Islet precursor cell (in vitro differentiated cells): ENCODE measurements at places on chromosomes 13 and 19.

- no peak for DNase-seq
Measured at GRCh38 chr19:19642506-19643157, 825 bp downstream of the GMIP start.

DNA sequence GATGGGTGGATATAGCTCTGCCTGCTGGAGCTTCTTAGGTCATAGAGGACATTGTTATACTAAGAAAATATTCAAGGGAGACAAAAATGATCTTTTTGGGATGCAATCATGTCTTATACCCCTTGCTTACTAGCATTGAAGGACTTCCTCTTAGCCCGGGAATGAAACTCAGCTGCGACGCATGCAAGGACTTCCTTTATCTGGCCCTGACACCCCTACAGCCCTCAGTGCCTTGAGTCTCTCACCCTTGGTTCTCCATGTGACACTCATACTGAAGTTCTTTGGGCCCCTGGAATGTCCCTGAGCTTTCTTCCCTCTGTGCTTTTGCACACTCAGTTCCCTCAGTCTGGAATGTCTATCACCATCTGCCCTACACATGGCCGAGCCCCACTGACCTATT, 72.5 kb upstream of the MTIF3 start:
- DNase-seq = peak; percentile 22

- no peak for DNase-seq
Measured at GRCh38 chr19:5445071-5445470, 10.1 kb upstream of the ZNRF4 start.

DNA sequence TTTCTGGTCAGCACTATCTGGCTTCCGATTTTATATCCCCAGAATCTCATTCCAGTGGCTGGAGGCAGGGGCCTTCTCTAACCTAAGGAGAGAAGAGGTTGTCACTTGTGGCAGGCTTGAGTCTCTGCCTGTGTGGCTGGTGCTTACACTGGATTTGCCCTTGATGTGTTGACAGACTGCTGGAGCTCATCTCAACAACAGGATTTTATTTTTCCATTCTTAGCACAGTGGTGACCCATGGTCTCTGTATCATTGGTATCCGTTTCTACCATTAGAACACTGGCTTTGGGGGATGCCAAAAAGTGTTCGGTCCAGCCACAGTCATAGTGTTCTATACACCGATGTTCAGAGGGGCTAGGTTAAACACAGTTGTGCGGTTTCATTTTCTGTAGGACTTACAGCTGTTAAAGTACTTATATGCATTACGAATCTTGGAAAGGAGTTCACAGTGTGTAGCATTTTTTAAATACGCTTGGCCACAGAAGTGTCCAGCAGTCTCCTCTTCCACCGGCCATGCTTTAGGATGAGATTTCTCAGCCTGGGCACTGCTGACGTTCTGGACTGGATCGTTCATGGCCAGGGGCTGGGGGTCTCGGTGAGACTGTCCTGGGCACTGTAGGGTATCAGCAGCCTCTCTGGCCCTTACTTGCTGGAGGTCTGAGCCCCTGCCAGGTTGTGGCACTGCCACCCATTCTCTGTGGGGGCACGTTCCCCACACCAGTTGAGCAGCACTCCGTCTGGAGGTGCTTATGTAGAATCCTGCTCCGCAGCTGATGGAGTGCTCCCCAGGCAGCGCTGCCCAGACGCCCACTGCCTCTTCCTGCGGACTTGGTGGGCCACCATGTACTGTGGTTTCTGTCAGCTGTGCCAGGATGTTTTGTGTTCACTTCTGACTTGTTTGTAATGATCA, 41.4 kb upstream of the TEX29 start:
- DNase-seq = peak; percentile 38

DNA sequence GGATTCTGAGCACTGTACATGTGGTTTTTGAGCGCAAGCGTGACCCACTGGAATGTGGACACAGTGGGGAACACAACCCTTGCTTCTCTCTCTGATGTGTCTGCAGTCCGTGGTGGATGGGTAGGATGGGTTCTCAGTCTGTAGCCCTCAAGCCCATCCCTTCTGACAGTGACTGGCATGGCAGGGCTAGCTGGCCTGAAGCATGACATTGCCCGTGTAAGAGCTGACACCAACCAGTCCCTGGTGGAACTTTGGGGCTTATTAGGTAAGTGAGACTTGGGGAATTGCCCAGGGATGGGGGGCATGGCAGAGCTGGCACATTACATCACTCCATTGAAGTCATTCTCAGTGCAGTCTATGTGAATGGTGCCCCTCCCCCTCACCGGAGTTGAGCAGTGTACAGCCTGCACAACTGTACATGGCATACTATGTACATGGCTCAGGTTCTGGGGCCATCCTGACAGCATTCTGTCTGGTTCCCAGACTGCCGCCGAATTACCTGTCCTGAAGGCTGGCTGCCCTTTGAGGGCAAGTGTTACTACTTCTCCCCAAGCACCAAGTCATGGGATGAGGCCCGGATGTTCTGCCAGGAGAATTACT, 16.8 kb downstream of the CLEC17A start:
- no peak for DNase-seq

DNA sequence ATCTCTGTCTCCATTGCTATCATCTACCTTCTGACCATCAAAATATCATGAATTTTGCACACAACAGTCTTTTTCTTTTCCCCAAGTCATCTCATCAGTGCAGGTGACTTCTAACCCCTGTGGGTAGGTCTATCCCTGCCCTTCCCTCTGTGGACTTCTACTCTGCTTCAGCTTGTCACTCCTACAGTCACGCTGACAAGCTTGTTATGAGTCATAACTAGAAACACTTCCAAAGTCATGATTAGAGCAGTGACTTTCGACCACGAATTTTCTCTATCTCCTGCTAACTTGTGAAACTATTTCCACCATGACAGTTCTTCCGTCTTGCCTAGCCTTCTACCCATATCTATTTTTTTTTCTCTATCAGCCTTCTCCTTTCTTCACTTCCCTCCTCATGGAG, 343.7 kb upstream of the ARGLU1 start:
- DNase-seq = no peak

DNA sequence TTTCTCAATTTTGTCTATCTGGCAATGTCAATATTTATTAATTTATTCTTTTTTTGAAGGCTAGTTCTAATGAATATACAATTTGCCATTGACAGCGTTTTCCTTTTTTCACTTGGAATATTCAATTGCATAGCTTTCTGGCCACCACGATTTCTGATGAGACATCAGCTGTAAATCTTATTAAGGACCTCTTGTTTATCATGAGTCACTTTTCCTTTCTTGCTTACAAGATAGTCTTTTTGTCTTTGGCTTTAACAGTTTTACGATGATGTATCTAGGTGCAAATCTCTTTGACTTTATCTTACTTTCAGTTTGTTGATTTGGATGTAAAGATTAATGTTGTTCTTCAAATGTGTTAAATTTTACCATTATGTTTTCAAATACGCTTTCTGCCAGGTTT, 991.6 kb upstream of the SLC10A2 start:
- no peak for DNase-seq
